ENCODE measurements at places on chromosomes 1 and 21.

GRCh38 chr1:157404614-157405013 lies 147.7 kb downstream of the FCRL5 start:
- no peak for DNase-seq

DNA sequence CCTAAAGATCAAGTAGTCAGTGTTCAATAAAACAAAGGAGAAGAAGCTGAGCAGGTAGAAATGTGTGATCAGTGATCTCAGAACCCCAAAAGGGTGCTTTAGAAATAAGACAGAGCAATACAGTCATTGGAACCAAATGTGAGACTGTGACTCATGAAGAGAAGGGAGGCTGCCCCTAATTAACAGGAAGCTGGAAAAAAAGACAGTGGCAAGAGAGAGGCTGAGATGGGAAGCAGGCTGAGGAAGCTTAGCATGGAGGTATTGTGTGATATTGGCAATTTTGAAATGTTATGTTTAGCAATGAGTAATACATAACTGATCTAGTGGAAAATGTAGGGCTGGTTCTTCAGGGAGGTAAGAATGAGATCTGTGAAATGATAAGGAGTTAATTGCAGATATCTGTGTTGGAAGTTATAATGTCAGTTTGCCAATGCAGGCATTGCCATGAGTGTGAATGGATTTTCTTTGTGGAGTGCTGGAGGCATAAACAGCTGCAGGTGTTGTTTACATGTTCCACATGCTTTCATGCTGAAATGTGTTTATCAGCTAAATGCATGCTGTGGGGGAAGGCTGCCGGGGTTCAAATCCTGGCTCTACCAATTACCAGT lies 90.6 kb upstream of the CACNA1E start:
- DNase-seq: no peak

DNA sequence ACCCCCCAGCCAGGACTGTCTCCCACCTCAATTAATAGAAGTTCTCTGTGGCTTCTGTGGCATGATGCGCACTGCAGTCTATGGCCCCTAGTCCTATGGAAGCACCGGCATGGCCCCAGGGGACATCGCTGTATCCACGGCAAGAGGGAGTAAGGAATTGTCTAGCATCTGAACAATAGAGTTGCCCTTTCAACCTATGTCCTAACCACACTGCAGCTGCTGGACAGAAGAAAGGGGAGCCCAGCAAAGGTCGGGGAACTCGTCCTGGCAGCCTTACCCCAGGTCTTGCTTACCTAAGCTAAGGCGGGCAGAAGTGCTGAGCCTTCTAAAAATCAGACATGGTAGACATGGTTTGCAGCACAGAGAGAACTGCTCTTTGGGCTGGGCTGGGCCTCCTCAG lies 103.3 kb upstream of the EDN2 start:
- DNase-seq: no peak

DNA sequence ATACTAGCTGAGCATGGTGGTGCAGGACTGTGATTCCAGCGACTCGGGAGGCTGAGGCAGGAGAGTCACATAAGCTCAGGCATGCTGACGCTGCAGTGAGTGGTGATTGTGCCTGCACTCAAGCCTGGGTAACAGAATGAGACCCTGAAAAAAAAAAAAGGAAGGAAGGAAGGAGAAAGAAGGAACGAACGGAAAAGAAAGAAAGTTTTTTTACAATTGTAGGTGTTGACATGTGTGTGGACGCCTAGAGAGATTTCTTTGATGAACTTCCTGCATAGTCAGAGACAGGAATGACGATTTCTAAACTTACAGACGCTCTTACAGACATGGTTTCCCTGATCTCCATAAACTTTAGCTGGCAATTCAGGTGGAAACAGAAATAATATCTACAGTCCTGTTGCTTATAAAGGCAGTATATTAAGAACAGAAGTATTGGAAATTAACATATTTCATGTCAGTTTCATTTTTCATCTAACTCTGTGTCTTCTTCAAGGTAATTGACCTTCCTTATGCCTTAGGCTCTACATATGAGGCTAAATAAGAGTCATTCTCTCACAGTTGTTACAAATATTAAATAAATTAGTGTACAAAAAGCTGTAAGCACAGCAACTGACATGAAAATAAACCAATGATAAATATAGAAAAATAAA lies 4.1 kb downstream of the SAMSN1 start:
- no peak for DNase-seq

Measured in right cardiac atrium (tissue), 5 donors.